ENCODE measurements at places on chromosomes 13 and 19.

DNA sequence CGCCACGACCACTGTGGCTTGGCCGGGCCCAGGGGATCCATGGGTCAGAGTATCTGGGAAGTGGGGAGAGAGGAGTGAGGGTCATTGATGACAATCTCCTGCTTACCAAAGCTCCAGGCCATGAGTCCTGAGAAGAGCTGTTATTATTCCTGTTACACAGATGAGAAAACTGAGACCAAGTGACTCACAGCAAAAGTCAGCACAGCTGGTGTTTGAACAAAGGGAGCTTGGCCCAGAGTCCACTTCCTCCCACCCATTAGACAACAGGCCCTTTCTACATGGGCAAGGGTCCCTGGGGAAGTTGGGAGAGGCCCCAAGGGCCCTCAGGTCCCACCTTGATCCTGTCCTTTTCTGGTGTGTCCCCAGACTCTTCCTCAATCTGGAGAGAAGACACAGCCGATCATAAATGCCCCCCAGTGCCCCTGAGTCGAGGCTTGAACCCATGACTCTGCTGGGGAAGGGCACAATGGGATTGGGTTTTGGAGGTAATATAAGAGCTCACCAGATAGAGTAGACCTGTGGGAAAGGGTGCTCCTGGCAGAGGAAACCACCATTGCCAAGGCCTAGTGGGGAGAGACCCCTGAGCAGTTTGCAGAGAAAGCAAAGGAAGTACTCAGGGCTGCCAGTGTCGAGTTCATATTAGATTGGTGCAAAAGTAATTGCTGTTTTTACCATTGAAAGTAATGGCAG lies 6.8 kb downstream of the FUT6 start:
- DNase-seq: no peak

DNA sequence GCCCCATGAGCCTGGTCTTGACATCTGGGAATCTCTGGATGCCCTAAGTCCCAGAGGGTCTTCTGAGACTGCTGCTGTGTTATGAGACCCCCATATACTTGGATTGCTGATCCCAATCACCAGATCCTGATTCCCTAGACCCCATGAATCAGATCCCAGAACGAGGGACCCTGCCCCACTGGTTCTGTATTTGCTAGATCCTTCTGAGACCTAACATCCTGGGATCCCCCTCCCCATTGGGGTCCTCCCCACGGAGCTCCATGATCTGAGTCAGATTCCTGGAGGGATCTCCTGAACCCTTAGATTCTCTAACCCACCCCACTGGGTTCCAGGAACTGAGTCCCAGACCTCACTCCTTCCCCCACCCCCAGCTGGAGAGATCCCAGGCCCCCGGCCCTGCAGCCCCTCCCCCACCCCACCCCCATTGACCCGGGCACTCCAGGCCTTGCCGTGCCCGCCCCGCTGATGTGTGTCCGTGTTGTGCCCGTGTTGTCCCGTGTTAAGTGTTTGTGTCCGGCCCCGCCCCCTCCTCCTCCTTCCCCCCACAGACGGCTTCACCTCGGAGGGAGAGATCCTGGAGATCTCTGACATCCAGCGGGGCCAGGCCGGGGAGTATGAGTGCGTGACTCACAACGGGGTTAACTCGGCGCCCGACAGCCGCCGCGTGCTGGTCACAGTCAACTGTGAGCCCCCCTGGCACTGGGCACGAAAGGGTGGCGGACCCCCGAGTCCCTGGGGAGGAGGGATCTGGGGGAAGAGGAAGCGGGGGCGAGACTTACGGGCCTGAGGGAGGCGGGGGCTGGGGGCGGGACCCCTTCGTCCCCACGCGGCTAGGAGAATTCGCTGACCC lies 15.0 kb downstream of the IGLON5 start:
- DNase-seq: no peak

GRCh38 chr19:3008994-3009393 lies 20.1 kb downstream of the TLE2 start:
- no peak for DNase-seq

DNA sequence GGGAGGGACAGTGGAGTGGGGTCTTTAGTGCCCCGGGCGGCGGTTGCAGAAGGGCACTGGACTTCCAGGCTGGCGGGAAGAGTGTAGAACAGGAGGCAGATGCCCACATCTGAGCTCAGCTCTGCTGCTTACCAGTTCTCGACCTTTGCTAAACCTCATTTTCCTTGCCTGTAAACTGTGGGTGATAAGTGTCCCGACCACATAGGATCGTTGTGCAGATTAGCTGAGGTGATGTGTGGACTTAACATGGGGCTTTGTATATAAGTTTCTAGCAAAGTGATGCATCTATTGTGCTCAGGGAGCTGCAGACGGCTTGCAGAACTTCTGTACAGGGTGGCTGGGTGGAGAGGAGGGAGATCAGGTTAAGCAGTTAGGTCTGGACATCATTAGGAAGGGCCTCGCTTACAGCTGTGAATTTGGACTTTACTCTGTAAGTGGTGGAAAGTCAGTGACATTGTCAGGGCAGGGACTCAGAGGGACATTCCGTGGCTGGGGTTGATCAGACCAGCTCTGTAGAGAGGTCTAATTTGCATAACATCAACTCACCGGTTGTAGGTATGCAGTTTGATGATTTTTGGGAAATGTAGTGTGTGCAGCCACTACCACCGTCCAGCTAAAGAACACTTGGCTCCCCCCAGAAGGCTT lies 70.0 kb downstream of the SPATA13 start:
- no peak for DNase-seq

DNA sequence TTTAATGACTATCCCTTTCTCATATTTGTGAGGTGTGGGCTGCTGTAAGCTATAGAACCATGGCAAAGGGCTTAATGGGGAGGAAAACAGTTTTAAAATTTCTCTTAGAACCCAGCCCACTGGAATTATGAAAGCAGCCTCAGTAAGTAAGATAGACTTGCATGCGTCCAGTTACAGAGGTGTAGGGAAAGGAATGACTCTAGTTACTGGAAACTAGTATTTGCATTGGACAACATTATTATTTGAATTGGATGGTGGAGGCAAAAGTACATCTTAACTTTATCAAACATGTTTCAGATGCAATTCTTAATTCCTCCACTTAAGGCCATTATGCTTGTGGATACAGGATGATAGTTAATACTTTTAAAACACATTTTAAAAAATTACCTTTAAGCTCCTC lies 292.9 kb downstream of the SPRY2 start:
- DNase-seq: no peak

- DNase-seq: no peak
These were observed 6.9 kb downstream of the PAK4 start for GRCh38 chr19:39132344-39132969.

DNA sequence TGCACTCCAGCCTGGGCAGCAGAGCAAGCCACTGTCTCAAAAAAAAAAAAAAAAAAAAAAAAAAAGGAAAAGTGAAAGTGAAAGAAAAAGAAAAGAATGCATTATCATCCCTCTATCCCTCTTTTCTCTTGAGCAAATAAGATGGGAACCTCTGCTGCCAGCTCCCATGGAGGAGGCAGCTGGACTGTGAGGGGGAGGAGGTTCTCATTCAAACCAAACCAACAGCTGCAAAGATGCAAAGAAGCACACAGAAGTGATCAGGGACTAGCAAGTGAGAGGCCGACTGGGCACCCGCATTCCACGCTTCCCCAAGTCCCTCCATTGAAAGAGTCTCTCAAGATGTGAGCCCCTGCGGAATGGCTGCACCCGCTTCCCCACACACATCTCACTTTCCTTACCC lies 63.5 kb downstream of the TSHZ3 start:
- no peak for DNase-seq

- DNase-seq: no peak
These were observed 29.1 kb downstream of the SHISA2 start for GRCh38 chr13:26022538-26023292.

DNA sequence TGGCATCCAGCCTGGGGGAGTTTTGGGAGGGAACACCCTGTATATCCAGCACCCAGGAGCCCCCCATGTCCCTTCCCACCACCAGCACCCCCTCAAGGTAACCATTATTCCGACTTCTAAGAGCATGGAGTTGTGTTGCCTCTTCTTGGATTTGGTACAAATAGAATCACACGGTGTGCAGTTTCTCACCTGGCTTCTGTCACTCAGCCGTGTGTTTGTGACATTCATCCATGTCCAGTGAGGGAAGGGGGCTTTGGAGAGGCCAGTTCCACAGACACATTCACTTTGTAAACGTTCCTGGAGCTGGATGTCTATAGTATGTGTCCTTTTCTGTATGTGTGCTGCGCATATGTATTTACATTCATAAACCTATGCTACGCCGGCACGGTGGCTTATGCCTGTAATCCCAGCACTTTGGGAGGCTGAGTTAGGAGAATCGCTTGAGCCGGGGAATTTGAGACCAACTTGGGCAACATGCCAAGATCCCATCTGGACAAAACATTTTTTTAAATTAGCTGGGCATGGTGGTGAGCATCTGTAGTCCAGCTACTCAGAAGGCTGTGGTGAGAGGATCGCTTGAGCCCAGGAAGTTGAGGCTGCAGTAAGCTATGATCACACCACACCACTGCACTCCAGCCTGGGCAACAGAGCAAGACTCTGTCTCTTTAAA lies 36.6 kb downstream of the MYH14 start:
- no peak for DNase-seq

- peak; percentile 88 for DNase-seq
These were observed at the start of the genes EMC10 and GARIN5A for GRCh38 chr19:50476224-50476906. TSS of gene EMC10 (plus strand) at chr19:50476507. CDS start at chr19:50476545, 38 bp downstream. TSS of gene GARIN5A (minus strand) at chr19:50476848. CDS start at chr19:50476388, 460 bp downstream.

- no peak for DNase-seq
These were observed 399.5 kb upstream of the MIR17HG start for GRCh38 chr13:90947976-90948375.

DNA sequence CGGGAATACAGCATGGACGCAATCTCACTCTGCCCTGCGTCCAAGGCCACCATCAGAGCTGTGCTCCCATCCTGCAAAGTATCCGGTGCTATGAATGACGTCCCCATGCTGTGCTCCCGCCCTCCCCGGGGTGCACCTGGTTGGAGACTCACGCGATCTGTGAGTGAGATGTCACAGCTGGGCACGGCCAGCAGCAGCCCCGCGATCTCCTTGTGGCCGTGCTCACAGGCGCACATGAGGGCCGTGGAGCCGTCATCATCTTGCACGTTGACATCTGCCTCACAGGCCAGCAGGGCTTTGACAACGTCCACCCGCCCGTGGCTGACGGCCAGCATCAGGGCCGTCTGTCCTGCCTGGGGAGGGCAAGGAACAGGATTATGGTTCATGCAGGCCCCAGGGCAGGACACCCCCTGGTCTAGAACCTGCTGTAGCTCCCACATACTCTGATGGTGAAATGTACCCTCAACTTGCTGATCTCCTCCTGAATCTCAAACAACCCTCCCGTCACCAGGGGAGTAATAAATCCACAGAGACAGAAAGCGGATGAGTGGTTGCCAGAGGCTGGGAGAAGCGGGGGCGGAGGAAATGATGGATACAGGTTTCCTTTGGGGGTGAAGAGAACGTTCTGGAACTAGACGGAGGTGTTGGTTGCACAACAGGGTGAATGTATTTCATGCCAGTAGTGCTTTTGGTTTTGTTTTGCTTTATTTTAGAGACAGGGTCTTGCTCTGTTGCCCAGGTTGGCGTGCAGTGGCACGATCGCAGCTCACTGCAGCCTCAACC lies 14.5 kb upstream of the SPC24 start:
- DNase-seq: no peak

- DNase-seq: no peak
These were observed 57.7 kb upstream of the ZDHHC20 start for GRCh38 chr13:21516805-21517204.

DNA sequence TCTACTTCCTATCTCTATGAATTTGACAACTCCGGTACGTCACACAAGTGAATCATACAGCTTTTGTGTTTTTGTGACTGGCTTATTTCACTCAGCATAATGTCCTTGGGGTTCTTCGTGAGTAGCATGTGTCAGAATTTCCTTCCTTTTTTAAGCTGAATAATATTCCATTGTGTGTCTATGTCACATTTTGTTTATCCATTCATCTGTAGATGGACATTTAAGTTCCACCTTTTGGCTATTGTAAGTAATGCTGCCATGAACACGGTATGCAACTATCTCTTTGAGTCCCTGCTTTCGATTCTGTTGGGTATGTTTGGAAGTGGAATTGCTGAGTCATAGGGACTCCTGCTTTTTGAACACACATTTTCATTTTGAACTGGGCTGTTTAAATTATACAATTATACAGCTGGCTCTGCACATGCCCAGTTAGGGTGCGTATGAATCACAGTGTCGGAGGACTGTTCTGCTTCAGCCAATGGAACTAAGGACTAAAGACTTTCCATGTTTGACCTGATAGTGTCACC lies 43.0 kb upstream of the C13orf42 start:
- DNase-seq: no peak

GRCh38 chr13:85347251-85347650 lies 452.0 kb downstream of the SLITRK6 start:
- DNase-seq: no peak

DNA sequence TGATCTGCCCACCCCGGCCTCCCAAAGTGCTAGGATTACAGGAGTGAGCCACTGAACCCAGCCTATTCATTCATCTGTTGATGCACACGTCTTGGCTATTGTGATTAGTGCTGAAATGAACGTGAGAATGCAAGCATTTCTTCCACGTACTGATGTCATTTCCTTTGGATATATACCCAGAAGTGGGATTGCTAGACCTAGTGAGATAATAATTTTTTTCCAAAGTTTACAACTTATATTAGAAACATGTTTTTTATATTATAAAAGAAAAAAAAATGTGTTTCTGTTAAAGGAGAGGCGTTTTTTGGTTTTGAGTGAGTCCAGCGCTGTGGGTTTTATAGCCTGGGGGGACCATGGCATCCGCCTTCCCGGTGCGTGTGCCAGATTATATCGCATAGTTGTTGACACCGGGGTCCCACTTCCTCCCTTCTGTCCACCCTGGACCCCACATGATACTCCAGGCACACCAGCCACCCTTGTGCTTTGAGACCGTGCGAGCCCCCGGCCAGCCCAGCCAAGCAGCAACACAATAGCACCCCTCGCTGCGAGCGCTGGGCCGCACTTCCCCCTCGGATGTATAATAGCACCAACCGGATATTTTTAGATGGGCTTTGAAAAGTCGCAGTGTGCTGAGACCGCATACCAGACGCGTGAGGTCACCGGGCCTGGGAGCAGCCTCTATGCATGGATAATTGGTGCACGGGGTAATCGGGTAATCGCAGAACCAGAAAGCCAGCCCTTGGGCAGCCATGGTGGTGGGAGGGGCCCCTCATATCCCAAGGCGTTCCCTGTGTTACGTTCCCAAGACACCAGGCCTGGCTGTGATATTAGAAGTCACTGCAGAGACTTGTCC lies 59.6 kb downstream of the MYO9B start:
- no peak for DNase-seq

- no peak for DNase-seq
These were observed 86.3 kb upstream of the SLC15A1 start for GRCh38 chr13:98838776-98839175.

- DNase-seq: no peak
These were observed 13.6 kb upstream of the EPSTI1 start for GRCh38 chr13:43005460-43006236.

DNA sequence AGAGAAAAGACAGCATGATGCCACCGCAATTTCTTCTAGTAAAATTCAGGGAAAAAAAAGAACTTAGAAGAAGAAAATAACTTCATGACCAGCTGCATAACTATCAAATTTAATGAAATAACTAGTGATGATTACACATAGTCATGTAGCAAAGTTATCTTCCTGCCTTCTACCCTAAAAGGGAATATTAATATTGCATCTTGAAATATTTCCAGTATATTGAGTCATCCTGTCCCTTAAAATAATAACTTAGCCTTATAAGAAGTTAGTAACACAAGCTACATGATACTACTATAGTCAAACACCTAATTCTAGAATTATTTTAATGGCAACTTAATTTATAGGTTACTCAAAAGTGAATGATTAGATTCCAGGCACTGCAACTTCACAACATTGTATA lies 289.2 kb downstream of the KLF12 start:
- no peak for DNase-seq

Measured in stimulated activated CD4-positive, alpha-beta T cell treated with anti-CD3 and anti-CD28 coated beads, Interleukin-1b, Interleukin-23, amount 100 ng/mL, for 4 hours (primary cell).